Lower leg skin (tissue), 4 donors: ENCODE measurements at places on chromosomes 4 and X. TPM values are rescaled to one million over a fixed set of nuclear protein-coding genes. Genes with fewer than 3 reads are reported as not detected.
A peak's percentile ranks its signal among the peaks of the same experiment; 100 is the strongest.

Gene PAGE5
- not detected for total RNA-seq

Gene MEPE
- total RNA-seq, result not detected

Gene NSG1
- total RNA-seq, result 109 TPM

Gene AMOT
- 10.7 TPM for total RNA-seq

Gene CYBB
- 2.6 TPM for total RNA-seq

Gene GPR78
- not detected for total RNA-seq

Gene PPP2R2C
- total RNA-seq, result 81.3 TPM

Gene ADAMTS3
- total RNA-seq, result 0.91 TPM

Gene XAGE1A
- not detected for total RNA-seq

GRCh38 chr4:114921191-114921590, 192.2 kb downstream of the NDST4 start:
- no peak for DNase-seq

DNA sequence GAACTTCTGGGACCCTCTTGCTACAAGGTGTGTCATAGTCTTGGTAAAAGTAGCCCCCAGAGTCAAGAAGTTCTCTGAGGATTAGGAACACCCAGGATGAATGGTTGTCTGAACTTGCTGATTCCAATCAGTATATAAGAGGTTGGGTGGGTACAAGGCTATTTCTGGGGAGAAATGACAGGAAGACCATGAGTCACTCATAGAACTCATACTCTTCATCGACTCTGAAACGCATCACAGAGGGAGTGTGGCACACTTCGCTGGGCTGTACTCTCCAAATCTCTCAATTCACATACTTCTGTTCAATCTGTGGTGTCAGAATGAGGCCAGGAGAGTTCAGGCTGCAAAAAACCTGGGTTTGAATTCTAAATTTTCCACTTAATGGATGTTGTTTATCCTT, 193.2 kb upstream of the LEF1 start:
- no peak for DNase-seq

DNA sequence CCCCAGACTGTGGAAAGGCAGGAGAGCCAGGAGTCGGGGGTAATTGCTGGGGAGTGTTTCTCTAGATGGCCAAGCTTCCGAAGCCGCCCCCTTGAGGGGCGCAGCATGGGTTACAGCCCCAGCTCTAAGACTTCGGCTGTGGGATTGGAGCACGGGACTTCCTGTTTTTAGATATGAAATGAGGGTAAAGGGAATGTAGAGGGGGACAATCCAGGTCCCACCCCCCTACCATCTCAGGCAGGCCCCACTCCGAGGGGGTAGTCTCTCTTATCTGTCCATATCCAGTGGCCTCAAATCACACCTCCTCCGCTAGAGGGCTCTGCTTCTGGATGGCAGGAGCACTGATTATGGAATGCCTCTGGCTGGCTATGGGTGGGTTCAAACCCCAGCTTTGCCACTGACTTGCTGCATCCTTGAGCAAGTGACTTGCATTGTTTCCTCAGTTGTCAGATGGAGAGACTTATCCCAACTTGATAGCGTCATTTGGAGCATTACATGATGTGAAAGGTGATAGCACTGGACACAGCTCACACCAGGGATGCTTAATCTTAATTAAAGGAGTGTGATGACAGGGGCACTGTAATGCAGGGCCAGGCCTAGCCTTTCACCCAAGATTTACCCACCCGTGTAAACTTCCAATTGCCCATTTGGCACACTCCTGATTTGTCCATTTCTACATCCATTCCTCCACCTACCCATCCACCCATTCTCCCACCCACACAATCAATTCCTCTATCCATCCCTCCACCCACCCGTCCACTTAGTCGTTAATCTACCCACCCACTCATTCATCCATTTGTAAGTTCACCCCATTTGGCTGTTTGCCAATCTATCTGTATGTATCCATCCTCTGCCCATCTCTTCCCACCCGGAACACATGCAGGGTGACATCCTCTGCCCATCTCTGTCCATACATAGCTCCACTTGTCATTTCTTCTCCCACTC, 848 bp upstream of the KCND1 start:
- no peak for DNase-seq

DNA sequence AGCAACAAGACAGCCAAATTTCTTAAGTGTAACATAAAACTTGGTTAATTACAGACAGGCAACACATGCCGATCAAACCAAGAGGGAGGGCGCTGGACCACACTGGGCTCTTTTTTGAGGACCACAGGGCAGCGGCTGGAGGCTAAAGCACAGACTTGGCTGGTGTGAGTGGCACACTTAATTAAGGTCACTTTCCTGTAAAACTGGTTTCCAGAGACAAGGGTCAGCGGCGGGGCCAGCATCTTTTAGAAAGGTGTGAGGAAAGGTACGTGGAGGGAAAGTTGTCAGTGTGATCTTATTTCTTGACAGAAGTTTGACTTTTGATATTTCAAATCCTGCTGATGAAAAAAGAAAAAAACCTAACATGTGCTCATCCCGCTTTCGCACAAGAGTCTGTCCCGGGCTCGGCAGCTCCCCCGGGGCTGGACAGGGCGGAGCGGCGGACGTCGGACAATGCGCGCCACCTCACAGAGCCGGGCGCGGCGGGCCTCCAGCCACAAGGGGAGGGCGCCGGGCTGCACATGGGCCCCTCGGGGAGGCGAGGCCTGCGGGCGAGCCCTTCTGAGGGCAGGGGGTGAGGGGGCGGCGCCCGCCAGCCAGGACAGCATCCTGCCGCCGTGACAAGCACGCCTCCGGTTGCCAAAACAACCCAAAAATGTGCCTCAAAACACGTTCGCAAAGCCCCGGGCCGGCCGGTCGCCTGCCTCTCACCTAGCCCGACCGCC, 660 bp upstream of the HSPA4L start:
- DNase-seq, result peak; percentile 89

GRCh38 chrX:17525266-17525665, 150.3 kb downstream of the NHS start:
- no peak for DNase-seq

- DNase-seq, result no peak
Observed at GRCh38 chrX:118764122-118764521, 36.7 kb downstream of the IL13RA1 start.

DNA sequence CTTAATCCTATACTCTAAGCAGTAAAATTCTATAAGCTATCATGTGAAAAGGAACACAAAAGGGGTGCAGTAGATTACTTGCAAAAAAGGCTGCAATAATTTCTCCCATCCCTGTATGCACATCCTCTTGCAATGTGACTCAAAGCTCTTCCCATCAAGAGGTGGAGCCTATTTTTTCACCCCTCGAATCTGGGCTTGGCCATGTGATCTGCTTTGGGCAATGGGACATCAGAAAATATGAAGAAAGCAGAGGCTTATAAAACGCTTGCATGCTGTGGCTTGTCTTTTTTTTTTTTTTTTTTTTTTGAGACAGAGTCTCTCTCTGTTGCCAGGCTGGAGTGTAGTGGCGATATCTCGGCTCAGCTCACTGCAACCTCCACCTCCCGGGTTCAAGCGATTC, 33.0 kb downstream of the GEMIN8 start:
- no peak for DNase-seq

DNA sequence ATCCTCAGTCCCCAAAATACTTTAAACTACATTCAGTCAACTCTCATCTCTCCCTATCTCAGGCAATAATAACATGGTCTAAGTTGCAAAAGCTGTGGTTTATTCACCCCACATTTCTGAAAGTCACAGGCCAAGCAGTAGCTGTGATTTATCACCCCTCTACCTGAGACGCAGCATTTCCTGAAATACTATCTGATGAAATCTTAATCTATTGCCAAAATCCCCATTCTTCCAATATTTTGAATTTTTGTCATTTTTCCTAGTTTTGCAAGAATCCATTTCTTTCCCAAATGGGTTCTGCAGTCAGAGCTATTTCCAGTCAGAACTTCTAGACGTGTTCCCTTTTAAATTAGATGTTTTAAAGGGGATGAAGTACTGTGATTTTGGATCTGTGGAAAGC, 148.3 kb downstream of the BANK1 start:
- DNase-seq, result no peak

- DNase-seq, result no peak
Observed at GRCh38 chr4:24121395-24122175, 231.7 kb upstream of the PPARGC1A start.

- no peak for DNase-seq
Observed at GRCh38 chrX:16267431-16267830, 100.2 kb downstream of the MAGEB17 start.

DNA sequence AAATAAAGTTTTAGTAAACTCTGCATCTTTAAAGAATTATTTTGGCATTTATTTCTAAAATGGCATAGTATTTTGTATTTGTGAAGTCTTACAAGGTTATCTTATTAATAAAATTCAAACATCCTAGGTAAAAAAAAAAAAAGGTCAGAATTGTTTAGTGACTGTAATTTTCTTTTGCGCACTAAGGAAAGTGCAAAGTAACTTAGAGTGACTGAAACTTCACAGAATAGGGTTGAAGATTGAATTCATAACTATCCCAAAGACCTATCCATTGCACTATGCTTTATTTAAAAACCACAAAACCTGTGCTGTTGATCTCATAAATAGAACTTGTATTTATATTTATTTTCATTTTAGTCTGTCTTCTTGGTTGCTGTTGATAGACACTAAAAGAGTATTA, 370 bp downstream of the ALB start:
- no peak for DNase-seq

GRCh38 chr4:37988670-37989069, 28.5 kb downstream of the PTTG2 start:
- no peak for DNase-seq

DNA sequence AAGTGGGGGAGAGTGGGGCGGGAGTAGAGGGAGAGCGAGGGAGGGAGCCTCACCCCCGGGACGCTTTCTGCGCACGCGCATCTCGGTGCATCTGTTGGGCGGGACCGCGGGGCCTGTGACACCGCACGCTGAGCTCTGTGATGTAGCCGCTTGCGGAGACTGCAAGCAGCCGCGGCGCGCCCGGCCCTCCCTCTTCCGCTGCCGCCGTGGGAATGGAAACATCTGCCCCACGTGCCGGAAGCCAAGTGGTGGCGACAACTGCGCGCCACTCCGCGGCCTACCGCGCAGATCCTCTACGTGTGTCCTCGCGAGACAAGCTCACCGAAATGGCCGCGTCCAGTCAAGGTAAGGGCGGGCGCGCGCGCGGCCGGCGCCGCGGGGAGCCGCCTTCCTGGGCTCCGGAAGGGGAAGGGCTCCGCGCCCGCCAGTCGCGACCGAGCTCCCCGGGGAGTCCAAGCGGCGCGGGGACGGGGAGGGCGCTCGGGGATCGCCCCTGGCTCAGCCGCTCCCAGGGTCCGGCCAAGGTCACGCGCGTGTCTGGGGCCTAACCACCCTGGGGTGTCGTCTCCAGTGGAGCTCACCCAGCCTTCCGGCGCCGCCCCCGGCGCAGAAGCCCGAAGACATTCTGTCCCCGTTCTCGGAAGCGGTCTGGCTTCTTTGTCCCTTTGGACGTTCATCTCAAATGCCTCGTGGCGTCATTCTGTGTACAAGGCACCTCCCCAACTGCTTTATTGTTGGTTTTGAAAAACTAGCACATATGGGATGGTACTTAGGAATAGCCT, at the start of gene FUNDC2:
Gene FUNDC2 (plus strand): TSS at position 118 of the 782 bp plus-strand sequence. CDS start 95 bp downstream, at position 213.
- peak; percentile 91 for DNase-seq

- DNase-seq, result peak; percentile 27
Observed at GRCh38 chrX:9530848-9531274, 66.0 kb downstream of the TBL1X start.

GRCh38 chr4:13464543-13464942, 19.6 kb downstream of the RAB28 start:
- DNase-seq, result no peak

- no peak for DNase-seq
Observed at GRCh38 chr4:169098054-169098497, 88.0 kb upstream of the CBR4 start.

- peak; percentile 58 for DNase-seq
Observed at GRCh38 chr4:184154199-184154598, 63.5 kb downstream of the ENPP6 start.

- DNase-seq, result no peak
Observed at GRCh38 chr4:1797861-1798579, 4.9 kb downstream of the FGFR3 start.

- DNase-seq, result no peak
Observed at GRCh38 chr4:57040510-57040909, 61.8 kb downstream of the POLR2B start.

GRCh38 chrX:108541286-108541685, 101.6 kb downstream of the COL4A5 start:
- no peak for DNase-seq

DNA sequence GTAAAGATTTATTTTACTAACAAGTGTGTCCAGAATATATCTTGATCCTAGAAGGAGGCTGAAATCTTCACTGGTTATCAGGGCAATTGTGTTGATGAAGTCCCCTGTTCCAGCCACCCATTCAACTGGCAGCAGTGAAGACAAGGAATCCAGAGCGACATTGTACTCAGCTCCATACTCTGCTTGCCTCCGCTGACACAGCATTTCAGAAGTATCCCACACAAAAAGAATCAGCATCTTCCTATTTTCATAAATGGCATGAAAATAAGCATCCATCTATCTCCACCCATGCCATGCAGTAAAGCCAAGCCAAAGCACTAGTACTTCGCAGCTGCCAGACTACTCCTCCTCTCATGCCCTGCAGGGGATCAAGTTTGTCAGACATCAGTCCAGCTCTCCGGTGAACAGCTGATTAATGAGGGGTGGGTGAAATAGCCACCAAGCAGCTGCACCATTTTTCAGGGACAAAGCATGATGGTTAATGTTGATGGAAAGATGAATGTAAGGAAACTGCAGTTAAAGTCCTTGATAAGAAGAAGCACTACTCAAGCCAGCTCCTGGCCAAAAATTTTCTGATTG, 54.0 kb downstream of the COL25A1 start:
- no peak for DNase-seq

DNA sequence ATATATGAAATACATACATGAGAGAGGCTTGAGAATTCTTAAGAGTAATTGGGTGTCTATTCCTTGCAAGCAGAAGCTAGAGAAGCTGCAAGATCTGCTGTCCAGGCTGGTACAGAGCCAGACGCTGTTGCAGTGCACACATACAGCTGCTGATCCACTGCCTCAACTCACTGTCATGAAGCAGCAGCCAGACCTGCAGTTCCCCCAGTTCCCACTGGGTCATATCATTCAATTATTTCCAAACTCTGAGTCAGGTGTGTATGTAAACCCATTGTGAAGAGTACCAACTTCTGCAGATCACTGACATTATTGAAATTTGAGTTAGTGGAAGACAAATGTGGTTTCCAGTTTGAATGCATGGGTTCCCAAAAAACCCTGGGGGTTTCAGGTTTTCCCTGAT, 1212.8 kb upstream of the ADGRL3 start:
- no peak for DNase-seq

DNA sequence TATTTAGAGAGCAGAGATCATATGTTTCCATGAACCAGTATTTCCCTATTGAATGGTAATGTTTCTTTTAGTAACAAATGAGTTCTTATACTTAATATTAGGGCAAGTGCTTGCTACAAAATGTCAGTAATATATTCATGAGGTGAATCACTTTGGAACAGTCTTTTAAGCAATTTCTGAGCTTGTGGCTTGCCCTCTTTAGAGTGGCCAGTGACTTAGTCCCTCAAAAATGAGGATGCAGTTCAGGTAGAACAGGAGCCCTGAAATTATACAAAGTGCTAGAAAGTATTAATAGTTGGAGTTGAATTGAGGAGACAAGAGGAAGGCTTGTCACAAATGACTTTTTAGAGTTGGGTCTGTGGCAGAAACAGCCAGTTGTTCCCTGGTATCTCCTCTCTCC, 53.4 kb upstream of the PITX2 start:
- DNase-seq, result no peak
